ENCODE measurements at places on chromosomes 13 and 19.

DNA sequence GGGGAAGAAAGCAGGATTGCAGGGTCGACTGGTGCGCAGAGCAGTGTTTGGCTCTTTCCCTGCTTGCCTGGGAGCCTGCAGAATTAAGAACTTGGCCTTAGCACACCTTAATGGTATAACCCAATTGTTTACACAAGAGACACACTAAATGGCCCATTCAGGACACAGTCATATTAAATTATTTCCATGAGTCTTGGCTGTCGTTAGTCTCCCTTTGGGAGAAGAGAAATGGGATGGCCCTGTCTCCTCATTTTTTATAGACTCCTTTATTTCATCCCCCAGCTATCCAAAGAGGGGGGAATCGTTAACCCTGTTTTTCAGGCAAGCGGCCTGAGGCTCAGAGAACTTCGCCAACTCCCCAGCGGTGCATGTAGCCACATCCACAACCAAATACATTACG, 282.5 kb downstream of the SUCLA2 start:
- no peak for DNase-seq

DNA sequence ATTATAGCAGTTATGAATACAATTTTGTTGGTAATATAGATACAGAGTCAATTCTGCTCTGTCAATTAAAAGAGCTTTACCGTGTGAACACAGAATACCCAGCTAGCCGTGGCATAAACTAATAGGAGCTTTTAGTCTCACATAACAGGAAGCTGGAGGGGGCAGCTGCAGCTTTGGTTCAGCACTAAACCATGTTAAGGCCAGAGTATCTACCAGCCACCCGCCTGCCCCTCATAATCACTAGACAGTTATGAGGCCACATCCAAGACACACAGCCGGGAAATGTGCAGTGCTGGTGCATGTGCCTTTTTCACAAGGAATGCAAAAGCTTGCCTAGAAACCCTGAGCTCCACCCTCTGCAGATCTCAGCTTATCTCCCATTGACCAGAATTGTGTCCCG, 62.3 kb downstream of the SGCG start:
- DNase-seq = no peak

- DNase-seq = no peak
Measured at GRCh38 chr13:39023316-39023715, 14.6 kb downstream of the PROSER1 start.

GRCh38 chr13:92768602-92769001, 458.0 kb upstream of the GPC6 start:
- no peak for DNase-seq

GRCh38 chr13:59261928-59262488, 901.7 kb downstream of the DIAPH3 start:
- DNase-seq = no peak

- no peak for DNase-seq
Measured at GRCh38 chr19:17209126-17210036, 5.8 kb upstream of the USE1 start.

GRCh38 chr13:85420136-85420535, 379.1 kb downstream of the SLITRK6 start:
- DNase-seq = no peak

DNA sequence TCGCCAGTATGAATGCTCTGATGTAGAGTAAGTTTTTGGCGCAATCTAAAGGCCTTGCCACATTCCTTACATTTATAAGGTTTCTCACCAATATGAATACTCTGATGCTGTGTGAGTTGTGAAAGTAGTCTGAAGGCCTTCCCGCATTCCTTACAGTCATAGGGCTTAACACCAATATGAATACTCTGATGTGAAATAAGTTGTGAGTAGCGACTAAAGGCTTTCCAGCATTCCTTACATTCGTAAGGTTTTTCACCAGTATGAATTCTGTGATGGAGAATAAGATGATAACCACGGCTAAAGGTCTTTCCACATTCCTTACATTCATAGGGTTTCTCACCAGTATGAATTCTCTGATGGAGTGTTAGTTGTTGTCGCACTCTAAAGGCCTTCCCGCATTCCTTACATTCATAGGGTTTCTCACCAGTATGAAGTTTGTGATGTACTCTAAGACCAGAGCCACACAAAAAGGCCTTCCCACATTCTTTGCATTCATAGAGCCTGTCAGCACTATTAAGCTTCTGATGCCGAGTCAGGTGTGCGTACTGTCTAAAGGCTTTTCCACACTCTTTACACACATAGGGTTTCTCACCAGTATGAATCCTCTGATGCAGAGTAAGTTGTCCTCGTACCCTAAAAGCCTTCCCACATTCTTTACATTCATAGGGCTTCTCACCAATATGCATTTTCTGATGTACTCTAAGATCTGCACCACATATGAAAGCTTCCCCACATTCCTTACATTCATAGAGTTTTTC, 14.1 kb upstream of the ZFP14 start:
- no peak for DNase-seq

DNA sequence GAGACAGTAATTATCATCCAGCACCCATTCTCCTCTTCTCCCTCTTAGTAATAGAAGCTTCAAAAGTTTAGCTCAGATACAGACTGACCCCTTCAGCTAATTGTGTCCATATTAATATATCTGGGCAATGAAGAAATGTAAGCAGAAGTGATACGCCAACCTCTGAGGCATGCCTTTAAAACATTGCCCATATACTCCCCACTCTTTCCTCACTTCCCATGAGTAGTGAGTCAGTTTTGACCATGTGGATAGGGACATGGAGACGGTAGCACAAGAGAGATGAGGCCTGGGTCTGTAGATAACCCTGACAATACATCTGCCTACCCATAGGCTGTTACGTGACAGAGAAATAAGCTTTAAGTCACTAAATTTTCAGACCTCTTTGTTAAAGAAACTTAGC, 147.6 kb downstream of the KCTD12 start:
- no peak for DNase-seq

- no peak for DNase-seq
Measured at GRCh38 chr19:36136964-36137686, 2.7 kb upstream of the CAPNS1 start.

DNA sequence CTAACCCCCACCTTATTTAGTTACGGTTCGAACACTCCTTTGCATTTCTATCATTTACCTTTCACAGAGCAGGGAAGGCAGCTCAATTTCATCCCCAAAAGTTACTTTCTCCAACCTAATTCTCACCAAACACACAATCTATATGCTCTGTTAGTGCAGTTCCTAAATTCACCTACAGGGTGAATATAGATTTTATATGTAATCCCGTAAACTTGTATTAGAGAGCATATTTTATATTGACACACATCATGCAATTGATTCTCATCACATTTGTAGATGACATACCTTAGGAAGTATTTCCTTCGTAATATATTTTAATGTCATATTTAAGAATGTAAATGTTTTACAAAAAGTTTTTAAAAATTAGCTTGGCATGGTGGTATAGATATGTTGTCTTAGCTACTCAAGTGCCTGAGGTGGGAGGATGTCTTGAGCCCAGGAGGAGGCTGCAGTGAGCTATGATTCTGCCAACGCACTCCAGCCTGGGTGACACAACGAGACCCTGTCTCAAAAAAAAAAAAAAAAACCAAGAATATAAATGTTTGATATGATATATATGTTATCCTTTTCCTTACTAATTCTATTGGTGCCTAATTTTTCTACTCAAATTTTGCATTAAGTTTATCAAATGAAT, 57.3 kb upstream of the TNFRSF19 start:
- DNase-seq = no peak

DNA sequence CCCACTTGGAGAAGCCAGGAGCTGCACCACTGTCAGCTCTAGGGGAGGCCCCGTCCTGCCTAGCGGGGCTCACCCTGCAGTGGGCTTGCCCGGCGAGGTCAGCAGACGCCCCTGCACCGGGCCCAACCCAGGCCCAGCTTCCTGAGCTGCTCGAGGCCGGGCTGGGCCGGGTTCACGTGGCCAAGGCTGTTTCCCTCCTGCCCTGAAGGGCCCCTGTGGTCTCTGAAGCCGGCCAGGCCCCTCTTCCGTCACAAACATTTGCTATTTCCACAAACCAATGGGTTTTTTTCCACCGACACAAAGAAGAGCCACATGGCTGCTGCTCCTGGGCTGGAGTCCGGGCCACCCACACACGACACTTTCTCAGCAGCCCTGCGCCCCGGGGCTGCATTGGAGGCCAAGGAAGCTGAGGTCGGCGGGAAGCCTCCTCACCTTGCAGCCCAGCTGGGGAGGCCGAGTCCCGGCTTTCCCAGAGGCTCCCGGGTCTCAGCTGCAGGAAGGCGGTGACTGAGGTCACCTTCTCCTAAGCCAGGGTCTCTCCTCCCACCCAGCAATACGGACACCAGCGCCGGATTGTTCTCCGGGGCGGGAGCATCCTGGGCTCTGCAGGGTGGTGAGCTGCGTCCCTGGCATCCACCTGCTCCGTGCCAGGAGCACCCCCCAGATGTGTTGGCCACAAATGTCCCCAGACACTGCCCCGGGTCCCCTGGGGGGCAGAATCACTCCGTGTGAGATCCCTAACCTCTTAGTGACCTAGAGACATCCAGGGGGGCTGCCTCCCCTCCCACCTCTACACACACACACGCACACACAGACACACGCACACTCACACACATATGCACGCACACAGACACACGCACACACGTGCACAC, 80.5 kb downstream of the GADD45B start:
- DNase-seq = no peak

- no peak for DNase-seq
Measured at GRCh38 chr13:90526711-90527110, 820.8 kb upstream of the MIR17HG start.

- DNase-seq = no peak
Measured at GRCh38 chr19:57643734-57644133, 10.8 kb downstream of the ZNF211 start.

DNA sequence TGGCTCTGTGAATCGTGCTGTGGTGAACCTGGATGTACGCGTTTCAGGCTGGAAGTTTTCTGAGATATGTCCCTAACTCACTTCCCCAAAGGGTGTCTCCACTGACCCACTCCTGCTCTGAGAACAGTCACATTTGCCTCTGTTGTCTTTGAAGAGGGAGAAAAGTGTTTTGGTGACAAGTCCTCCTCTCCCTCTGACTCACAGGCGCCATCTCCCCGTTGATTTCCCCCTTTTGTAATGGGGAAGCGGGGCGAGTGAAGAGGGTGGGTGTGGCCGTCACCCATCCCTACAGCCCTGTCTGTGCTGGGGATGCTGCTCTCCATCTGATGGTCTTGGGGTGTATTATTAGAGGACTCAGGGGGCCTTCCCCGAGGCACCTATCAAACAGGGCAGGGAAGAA, 9.6 kb downstream of the APC2 start:
- no peak for DNase-seq

GRCh38 chr19:55325172-55325571, at the start of gene TMEM150B:
Gene TMEM150B, minus strand, starts transcription at chr19:55325341. Its CDS starts 4,305 bp downstream, at chr19:55321036.
- DNase-seq = no peak

GRCh38 chr19:15915109-15915508, 17.2 kb upstream of the CYP4F2 start:
- no peak for DNase-seq

GRCh38 chr13:59532405-59532804, 631.3 kb downstream of the DIAPH3 start:
- no peak for DNase-seq

- no peak for DNase-seq
Measured at GRCh38 chr13:19967621-19968020, 9.1 kb downstream of the ZMYM2 start.

DNA sequence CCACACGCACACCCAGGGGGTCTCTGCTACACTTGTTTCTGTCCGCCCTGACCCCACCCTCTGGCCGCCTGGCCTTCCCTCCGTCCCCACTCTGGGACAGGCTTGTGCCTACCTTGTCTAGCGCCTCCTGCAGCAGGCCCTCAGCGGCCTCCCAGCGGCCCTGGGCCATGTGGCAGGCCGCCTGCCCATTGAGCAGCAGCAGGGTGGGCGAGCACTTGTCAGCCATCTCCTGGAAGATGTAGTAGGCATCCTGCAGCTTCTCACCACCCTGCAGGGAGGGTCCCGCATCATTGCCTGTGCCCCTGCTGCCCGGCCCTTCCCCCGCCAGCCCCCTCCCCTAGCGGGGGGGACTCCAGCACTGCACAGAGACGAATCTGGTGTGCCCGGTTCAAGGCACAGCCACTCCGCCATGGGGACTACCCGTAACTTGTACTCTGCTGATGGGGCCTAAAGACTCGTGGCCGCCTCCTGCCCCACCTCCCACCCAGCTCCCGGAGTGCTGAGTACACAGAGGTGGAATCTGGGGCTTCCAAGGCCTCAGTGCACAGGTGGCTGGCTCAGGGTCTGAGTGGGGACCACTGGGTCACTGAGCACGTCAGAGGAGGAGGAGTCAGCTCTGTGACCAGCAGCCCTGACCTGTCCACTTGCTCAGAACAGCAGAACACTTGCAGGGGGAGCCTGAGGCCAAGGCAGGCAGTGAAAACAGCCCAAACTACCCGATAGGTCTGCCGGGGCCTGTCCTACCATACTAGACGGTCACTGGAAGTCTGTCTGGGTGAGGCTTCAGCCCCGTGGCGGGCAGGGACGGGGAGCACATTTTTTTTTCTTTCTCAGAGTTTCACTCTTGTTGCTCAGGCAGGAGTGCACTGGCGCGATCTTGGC, 7.4 kb upstream of the CERS1 start:
- no peak for DNase-seq

DNA sequence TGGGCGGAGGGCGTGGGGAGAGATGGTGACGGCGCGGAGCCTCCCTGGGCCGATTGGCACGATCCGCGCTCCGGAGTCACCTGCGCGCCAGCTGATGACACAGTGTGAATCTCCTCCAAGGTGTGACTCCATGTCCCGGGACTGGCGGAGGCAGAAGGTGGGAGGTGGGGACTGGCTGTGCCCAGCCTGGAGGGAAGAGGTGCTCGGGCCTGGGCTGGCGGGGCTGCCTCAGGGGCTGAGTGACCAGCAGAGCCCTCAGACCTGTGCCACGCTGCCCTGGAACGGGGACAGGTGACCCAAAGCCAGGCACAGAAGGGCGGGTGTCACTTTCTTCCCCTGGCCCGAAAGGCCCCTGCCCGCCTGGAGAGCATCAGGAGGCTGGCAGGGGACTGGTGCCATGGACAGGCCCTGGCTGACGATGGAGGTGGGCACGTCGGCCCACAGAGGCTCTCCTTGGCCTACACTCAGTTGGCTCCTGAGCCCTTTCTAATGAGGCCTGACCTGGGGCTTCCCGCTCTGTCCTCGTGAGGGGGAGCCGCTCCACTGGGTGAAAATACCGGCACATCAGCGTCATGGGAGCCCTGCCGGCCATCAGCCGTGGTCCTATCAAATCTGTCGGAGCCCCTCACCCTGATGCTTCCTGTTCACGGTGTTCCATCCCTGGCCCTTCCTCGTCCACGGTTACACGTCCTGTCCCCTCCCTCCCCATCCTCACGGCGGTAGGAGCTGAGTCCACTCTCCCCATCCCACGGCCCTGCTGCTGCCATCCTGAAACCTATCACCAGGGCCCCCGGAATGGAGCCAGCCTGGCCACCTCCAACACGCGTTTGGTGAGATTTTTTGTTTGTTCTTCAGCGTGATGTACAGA, 75.6 kb downstream of the SPACA7 start:
- no peak for DNase-seq

DNA sequence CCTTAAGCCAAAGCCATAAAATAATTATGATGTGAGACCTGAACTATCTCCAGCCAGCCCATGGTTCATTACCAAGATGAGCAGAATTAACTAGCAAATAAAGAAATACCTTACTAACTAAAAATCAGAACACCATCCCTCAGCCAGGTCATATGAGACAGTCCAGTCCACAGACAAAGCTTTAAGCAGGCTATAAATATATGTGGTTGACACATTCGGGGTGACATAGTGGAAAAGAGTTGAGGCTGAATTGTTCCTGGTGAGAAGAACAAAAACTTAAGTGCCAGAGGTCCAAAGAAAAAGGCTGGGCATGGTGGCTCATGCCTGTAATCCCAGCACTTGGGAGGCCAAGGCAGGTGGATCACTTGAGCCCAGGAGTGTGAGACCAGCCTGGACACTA, 30.9 kb downstream of the ENOX1 start:
- DNase-seq = no peak

Data from NCI-H1436 treated with DMSO at 0.1 percent for 48 hours (cell line).